Stimulated activated CD8-positive, alpha-beta memory T cell treated with anti-CD3 and anti-CD28 coated beads, Interleukin-7, amount 100 ng/mL, for 4 hours (primary cell): ENCODE measurements at places on chromosomes 13 and 19.

GRCh38 chr13:102907886-102908515 is 62.2 kb downstream of the ERCC5 start:
- DNase-seq, result no peak

GRCh38 chr19:49781394-49781793 is 14.6 kb downstream of the AP2A1 start:
- DNase-seq, result no peak

DNA sequence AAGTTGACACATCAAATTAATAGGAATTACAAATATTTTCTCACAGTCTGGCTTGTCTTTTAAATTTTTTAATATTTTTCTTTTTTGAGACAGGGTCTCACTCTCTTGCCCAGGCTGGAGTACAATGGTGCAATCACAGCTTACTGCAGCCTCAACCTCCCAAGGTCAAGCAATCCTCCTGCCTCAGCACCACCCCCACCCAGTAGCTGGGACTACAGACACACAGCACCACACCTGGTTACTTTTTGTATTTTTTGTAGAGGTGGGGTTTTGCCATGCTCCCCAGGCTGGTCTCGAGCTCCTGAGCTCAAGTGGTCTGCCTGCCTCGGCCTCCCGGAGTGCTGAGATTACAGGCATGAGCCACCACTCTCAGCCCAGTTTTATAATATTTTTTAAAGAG is 72.0 kb downstream of the SPATA13 start:
- no peak for DNase-seq

GRCh38 chr13:31427151-31428100 is 227.7 kb downstream of the B3GLCT start:
- no peak for DNase-seq

DNA sequence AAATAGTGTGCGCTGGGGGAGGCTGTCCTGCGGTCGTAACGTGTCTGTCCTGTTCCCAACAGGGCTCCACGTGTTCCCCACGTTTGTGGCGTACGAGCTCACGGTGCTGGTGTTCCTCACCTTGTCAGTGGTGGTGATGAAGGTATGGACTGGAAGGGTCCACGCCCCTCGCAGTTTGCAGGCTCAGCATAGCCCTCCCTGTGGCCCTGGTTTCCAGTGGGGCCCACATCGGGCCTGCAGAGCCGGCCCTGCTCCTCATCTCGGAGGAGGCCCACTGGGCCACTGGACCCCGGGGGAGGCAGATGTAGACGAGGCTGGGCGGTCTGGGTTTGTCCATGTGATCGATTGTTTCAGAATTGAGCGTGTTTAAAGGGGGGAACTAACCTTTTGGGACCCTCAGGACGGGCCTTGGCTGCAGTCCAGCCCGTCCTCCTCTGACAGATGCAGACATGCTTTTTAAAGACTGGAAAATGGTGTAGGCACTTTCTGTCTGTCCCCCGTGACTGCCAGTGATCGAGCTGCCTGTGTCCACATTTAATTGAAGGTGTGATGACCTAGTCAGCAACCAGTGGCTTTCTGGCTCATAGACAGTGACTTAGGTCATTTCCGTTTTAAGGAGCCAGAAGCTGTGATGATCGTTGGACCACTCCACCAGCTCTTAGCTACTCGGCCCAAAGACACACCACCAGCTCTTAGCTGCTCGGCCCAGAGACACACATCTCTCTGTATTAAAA is 37.1 kb upstream of the TFDP1 start:
- no peak for DNase-seq

- no peak for DNase-seq
These were observed 300.0 kb downstream of the SPRY2 start for GRCh38 chr13:80040981-80041317.

DNA sequence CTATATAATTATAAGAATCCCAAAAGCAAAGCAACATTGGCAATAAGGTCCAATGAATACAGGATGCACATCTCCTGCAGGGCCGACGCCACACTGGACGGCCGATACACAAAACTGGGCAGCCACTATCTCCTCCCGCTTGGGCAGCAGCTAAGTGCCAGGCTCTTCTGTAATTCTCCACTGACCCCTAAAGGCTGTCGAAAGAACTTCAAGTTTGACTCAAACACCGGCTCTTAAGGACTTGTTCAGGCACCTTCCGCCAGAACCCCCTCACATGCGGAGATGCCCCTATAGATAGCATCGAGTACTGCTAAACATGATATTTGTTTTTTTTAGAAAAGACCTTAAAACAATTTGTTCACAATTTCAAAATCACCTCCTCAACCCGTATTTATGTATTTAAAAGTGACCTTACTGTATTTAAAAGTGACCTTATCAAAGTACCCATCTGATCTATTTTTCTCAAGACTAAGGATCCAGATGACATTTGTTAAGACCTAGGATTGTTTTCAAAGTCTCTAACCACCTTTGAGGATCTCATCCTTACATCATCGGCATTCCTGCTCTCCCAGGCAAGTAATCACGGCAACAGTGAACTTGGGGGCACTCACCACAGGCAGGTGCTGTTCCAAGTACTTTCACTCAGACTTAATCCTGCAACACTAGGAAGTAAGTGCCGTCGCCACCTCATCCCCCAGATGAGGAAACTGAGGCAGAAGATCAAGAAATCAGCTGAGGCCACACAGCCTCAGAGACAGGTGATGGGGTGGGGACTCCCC is 77.8 kb downstream of the TUBGCP3 start:
- no peak for DNase-seq

- DNase-seq, result no peak
These were observed 15.5 kb upstream of the SPACA4 start for GRCh38 chr19:48591021-48591420.

- no peak for DNase-seq
These were observed 60.5 kb downstream of the CCNE1 start for GRCh38 chr19:29872224-29872731.

GRCh38 chr19:661427-662196 is 1.4 kb downstream of the RNF126 start:
- peak; percentile 44 for DNase-seq

DNA sequence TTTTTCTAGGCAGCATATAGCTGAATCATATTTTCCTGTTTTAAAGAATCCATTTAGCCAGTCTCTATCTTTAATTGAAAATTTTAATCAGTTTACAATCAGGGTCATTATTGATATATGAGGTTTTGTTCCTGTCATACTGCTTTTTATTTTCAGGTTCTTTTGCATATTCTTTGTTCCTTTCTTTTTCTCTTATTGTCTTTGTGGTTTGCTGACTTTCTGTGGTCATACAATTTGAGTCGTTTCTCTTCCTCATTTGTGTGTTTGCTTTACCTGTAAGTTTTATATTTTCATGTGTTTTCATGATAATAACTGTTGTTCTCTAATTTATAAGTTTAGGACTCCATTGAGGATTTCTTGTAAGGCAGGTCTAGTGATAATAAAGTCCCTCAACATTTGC is 812.6 kb downstream of the DACH1 start:
- no peak for DNase-seq

GRCh38 chr19:52889931-52890330 is 7.5 kb downstream of the ZNF320 start:
- no peak for DNase-seq

DNA sequence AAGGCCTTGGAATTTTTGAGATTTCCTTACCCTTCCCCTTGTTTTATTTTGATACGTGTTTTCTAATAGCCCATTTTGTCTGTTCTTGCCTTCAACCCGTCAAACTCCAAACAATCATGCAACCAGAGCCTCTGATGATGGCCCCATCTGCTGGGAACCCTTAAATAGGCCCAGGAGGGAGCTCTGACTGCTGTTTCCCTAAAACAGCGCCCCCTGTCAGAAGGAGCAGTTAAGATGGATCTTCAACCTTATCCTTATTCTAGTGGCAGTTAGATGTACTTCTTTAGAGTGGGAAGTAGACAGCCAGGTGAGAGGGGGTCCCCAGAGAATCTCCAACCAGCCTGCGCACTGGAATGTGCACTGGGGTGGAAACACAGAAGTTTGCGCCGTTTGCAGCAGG is 1031.0 kb upstream of the PCDH9 start:
- DNase-seq, result no peak

- DNase-seq, result no peak
These were observed 70.4 kb upstream of the FARP1 start for GRCh38 chr13:98072476-98072875.

DNA sequence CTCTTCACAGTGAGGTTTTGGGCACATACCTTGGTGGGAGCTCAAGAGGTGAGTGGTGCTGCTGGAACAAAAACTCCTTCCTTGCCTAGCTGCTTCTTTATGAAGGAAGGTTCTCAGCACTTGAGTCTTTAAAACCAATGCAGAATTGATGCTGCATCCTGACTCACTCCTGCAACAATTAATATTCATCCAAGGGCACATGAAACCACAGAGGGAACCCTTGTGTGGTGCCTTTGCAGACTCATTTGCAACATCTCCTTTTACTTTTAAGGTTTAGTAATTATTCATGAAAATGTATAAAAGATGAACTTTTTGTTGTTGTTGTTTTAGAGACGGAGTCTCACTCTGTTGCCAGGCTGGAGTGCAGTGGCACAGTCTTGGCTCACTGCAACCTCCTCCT is 30.1 kb downstream of the OPA3 start:
- no peak for DNase-seq

DNA sequence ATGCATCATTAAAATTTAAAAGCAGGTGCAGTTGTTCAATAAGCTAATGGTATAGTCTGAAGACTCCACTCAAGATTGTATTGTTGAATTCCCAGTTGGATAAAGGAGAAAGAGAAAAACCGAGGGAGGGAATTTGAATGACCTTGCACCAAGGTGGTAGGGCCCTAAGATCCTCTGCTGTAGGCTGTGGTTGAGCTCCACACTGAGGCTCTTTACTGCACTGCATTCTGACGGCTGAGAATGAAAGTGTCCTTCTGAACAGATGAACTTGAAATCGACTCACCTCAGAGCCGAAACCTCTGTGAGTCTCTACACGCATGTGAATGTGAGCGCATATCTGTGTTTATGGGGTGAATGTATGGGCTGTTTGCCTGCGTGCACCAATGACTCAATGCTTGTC is 388.9 kb upstream of the DACH1 start:
- DNase-seq, result no peak

GRCh38 chr13:60090574-60090973 is 73.2 kb downstream of the DIAPH3 start:
- no peak for DNase-seq

- DNase-seq, result no peak
These were observed 24.9 kb upstream of the WDR18 start for GRCh38 chr19:958967-959855.

- DNase-seq, result no peak
These were observed 15.4 kb upstream of the CSNK1G2 start for GRCh38 chr19:1925544-1925943.

- DNase-seq, result no peak
These were observed 241 bp downstream of the ODAD3 start for GRCh38 chr19:11434703-11435056.

- DNase-seq, result no peak
These were observed 14.3 kb upstream of the HSPH1 start for GRCh38 chr13:31175847-31176532.

GRCh38 chr19:17687857-17688784 is at the start of gene UNC13A:
Gene UNC13A, minus strand, starts transcription at chr19:17688354. Its CDS starts 155 bp downstream, at chr19:17688199.
- no peak for DNase-seq

- DNase-seq, result no peak
These were observed 18.0 kb downstream of the APBA3 start for GRCh38 chr19:3743486-3743885.

DNA sequence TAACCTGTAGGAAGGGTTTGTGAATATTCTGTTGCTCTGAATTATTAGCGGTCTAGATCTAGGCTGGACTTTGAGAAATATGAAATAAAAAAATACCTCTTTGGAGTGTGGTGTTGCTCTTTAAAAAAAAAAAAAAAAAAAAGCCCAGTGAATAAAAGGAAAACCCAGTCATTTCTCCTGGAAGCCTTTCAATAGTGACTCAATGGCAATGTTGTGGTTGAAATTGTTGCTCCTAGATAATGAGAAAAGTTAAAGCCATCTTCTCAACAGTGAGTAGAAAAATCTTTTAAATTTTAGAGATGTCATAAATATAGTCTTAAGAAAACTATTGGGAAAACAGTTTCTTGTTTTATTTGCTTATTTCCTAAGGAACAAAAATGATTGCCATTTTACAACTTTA is 135.3 kb downstream of the RFC3 start:
- DNase-seq, result no peak

GRCh38 chr19:31970027-31970461 is 375.4 kb upstream of the ZNF507 start:
- DNase-seq, result no peak

DNA sequence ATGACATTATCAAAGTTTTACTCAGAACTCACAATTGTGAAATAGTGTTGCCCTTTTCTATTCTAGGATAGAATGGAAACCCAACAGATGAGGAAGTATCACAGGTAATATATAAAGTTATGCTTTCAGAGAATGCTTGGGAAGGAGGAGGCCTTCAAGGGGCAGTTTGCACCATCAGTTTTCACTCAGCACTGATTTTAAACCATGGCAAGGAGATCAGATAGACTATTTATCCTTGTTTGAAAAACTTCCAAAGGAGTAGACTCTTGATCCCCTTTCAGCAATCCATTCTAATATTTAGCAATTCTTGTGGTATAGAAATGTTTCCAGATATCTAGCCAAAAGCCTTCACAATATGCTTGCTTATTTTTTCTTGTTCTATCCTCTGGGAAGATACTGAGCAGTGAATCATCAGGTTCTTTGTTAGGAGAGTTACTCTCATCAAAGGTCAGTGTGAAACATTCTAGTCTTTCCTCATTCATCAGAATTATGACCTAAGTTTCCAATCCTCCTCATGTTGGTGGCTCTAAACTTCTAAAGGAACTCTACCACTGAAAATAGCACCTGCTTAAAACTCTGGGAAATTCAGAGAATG is 3.8 kb downstream of the GPC6 start:
- no peak for DNase-seq

GRCh38 chr13:87234981-87235380 is 436.2 kb upstream of the SLITRK5 start:
- no peak for DNase-seq

DNA sequence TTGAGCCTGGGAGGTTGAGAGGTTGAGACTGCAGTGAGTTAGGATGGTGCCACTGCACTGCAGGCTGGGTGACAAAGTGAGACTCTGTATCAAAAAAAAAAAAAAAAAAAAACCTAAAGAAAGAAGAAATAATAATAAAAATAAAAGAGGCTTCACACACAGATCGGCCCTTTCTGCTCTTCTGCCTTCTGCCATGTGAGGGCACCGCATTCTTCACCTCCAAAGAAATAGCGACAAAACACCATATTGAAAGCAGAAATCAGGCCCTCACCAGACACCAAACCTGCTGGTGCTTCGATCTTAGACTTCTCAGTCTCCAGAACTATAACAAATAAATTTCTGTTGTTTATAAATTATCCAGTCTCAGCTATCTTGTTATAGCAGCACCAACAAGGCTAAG is 3.0 kb downstream of the ZNF649 start:
- no peak for DNase-seq

GRCh38 chr13:25902891-25903341 is 148.9 kb downstream of the SHISA2 start:
- DNase-seq, result no peak

DNA sequence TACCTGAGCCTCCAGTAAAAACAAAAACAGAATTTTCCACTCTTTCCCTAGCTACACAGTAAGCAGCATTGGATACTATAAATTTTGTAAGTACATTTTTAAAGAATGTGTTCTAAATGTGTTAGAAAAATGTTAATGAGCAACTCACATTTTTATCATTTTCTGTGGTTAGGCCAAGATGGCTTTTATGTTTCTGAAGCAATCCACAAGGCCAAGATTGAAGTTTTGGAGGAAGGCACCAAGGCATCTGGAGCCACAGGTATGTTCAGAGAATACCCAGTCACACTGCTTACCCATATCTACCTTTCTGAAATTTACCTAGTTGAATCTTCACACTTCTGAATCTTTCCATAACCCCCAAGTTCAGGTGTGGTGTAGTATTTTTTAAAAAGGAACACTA is 21.6 kb downstream of the SERPINE3 start:
- DNase-seq, result no peak
